ENCODE measurements at places on chromosomes 11 and 22.

GRCh38 chr11:18393581-18394274, 635 bp upstream of the LDHA start:
- no peak for DNase-seq

GRCh38 chr11:70567680-70568034, 169.3 kb downstream of the CTTN start:
- no peak for DNase-seq

DNA sequence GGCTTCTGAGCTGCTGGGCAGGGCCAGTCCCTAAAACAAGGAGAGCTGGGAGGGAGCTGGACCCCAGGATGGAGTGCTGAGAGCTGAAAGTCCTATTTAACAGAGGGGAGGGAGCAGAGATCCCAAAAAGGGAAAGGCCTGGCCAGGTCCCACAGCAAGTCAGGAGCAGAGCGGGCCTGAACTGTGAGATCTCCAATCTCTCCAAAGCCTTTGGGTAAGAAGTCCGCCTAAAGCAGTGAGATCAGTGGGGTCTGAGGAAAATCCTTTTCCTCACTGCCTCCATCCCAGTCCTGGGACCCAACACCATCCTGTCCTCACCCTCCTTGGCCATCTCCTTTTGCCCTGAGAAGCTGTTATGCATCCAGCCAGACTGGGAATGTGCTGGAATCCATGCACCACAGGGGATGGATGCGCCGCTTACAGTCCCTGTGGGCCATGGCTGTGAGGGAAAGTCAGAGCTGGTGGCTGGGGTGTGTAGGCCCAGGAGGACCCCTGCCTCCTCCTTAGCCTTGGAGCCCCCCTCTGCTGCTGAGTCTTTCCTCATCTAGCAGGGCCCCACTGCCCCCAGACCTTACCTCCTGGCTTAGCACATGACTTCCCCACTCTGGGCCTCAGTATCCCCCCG, 8.6 kb downstream of the LRRC75B start:
- no peak for DNase-seq

- no peak for DNase-seq
Measured at GRCh38 chr11:6268820-6269219, 9.2 kb downstream of the CCKBR start.

DNA sequence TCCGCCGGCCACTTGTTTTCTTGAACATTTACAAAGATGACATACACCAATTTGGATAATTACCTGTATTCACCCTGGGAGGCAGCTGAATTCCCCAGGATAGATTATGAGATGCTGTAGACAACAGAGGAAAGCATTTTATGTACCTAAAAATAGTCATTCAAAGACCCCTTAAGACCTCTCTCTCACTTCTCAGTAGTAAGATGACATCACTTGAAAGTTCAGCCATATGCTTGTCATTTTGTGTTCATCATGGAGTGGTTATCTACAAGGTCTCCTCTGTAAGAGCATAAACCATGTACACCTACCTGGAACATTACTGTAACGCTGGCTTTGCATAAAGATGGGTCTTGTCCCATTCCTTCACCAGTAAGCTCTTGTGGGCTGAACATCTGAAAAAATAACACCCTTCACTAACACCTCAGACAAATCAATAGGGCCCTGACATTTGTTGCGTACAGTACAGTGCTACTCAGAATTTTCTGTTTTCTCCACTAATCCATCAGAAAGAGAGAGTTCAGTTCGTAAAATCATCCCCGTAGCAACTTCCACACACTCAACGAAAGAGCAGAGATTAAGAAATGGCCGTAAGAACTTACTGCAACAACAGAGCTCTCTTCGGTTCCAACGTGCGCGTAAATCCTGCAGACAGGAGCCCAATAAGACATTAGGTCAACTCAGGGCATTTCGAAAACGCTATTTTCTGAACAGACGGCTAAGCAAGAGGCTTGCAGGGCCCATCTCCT, 15.6 kb upstream of the WDR74 start:
- DNase-seq, result no peak

DNA sequence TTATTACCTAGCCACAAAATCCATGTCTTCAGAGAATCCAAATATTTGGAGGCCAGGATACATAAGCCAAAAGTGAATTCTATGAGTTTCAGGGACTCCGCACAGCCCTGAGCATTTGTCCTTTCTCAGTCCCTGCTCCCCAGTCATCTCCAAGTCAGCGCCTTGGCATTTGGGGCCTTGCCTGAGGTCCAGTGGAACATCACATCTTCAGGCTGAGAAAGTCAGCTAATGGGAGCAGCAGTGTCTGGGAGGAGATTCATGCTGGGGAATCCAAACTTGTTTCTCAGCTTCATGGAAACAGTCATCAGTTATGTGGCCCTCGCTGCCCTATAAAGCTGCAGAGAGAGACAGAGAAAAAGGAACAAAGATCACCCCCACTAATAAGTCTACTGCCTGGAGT, 70.9 kb downstream of the BARX2 start:
- DNase-seq, result no peak

DNA sequence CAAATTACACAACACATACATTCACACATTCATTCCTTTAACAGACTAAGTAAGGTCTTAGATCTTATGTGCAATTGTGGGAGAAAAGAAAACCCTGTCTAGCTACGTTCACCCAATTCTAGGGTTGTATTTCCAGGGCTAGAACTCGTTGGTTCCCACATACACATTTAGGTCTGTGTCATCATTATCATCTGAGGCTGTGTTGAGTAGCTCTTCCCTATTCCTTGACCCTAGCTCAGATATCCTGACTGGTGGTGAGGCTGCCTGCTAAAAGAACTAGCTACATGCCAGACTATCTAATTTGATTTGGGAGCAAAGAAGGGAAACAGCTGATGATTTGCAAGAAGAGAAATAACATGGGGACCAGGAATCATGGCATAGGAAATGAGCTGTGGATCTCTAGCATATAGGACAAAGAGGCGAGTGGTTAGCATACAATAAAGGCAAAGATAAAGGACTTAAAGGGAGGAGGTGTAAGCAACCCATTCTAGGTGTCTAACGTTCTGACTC, 27.5 kb upstream of the OR10G7 start:
- no peak for DNase-seq

DNA sequence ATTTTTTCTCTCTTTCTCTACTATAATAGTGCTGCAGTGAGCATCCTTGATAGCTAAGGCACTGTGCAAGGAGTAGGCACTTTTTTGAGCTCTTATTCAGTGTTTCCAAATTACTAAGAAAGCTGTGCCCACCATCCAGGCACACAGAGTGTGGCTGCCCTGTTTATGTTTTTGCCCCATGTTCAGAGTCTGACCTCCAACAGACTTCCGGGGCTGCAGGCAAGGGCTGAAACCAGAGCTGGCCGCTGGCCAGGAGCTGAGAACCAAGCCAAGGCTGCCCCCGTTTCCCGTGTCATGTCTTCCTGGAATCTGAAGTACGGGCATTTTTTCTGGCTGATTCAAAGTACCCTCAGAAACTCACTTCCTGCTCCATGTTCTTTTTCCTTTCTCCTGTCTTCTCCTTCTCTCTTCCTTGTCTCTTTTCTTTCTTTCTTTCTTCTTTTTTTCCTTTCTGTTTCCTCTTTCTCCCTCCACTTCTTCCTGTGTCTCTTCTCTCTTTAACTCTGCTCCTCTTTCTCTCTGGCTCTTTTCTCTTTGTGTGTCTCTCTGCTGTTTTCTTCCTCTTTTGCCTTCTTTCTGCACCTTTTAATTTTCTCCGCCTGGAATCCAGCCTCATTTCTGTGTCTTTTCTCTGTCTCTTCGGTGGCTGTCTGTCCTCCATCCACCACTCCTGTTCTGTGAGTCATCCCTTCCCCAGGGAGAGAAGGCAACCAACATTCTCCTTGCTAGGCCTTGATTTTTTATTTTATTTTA, 17.0 kb upstream of the KCTD14 start:
- no peak for DNase-seq

- DNase-seq, result no peak
Measured at GRCh38 chr22:26589367-26589844, 526 bp downstream of the TPST2 start.

- no peak for DNase-seq
Measured at GRCh38 chr11:17578296-17578695, 31.2 kb downstream of the OTOG start.

DNA sequence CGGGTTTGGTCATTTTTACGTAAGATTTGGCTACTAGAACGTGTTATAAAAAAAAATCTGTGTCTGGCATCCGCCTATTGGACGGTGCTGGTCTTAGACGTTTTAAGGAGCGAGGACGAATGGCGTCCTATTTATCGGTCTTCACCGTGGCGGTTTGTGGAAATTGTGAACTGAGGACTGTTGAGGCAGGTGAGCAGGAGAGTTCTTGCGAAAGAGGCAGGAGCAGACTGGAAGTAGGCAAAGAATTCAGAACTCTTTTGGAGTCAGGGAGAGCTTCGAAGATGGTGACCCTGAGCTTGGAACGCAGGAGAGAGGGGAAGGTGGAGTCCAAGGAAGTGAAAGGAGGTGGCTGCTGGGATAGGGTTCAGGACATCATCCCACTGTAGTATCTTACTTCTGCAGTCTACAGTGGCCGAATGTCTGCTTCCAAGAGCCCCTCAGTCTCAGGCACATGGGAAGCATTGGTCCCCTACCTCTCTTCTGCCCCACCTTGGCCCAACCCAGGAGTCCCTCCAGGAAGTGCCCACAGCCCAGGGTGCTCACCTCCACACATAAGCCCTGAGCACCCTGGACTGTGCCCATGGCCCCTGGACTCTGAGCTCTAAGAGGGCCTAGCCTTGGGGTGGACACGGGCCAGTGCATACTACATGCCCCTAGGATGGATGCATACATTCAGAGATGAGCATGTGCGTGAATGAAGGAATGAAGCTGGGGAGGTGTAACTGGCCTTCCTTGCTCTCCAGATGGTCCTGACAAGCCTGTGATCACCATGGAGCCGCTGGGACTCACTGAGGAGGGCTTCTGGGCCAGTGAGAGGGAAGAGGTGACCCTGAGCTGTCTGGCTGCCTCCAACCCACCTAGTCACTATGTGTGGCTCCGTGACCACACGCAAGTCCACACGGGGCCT, 3.7 kb downstream of the VSIG10L2 start:
- no peak for DNase-seq

- DNase-seq, result no peak
Measured at GRCh38 chr11:14585438-14585837, 58.2 kb upstream of the PDE3B start.

DNA sequence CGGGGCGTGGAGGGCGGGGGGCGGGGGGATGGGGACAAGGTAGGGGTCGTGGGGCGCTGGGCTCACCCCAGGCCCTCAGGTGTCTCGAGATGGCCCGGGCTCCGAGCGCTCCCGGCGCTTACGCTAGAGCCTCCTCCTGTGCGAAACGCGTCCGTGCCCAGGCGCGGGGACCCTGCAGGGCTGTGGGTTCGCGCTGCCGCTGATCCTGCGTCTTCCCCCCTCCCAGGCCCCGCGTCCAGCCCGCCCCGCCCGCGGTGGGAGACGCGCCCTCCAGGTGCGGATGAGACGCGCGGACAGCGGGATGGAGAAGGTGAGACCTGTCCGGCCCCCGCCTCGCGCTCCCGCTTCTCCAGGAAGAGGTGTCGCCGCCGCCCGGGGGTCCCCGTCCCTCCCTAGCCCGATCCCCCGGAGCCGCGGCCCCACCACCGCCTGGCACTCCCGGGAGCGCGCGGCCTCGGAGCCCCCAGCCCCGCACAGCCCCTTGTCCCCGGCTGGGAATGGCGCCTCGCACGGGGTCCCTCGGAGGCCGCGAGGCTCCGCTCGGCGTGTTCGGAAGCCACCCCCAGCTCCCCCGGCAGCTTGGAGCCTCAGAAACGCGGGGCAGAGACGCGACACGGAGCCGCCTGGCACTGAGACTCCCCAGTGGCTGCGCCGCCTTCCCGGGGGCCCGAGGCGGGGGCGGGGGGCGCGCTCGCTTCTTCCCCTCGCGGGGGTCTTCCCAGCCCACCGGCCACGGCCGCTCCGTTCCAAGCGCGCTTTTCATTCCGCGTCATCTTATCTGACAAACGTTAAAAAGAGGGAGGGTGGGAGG, 27.6 kb upstream of the TOLLIP start:
- DNase-seq, result no peak

GRCh38 chr22:44950806-44951509, 58.8 kb downstream of the PHF21B start:
- DNase-seq, result no peak

GRCh38 chr11:64122411-64123410, 43.2 kb downstream of the MACROD1 start:
- no peak for DNase-seq

DNA sequence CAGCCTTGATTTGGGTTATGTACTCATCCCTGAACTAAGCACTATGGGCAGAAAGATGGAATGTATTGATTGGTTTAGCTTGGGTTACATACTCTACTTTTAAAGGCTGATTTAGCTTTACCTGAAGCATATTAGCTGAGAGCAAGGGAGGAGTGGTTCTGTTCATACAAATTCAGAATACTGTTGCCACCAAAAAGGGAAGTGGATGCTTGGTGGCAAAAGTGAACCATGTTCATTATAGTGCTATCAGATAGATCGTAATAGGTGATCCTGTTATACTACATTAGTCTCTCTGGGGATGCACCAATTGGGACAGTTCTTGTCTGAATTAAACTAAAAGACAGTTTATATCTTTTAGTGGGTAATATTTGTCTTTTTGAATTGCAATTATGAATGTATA, 44.5 kb upstream of the RRM1 start:
- DNase-seq, result no peak

GRCh38 chr22:26461188-26461810, 22.3 kb downstream of the HPS4 start:
- DNase-seq, result no peak

GRCh38 chr11:69491071-69492031, 9.9 kb downstream of the LINC01488 start:
- DNase-seq, result no peak

GRCh38 chr22:33023153-33023827, 34.9 kb downstream of the SYN3 start:
- DNase-seq, result no peak

- no peak for DNase-seq
Measured at GRCh38 chr11:70066628-70067027, 11.5 kb upstream of the ANO1 start.

GRCh38 chr11:2885017-2885677, 428 bp downstream of the CDKN1C start:
- no peak for DNase-seq

- DNase-seq, result no peak
Measured at GRCh38 chr11:36702330-36703054, 104.5 kb upstream of the RAG2 start.

- DNase-seq, result no peak
Measured at GRCh38 chr11:47852053-47852452, 3.9 kb upstream of the NUP160 start.
